ENCODE measurements at places on chromosomes 3 and 15.

DNA sequence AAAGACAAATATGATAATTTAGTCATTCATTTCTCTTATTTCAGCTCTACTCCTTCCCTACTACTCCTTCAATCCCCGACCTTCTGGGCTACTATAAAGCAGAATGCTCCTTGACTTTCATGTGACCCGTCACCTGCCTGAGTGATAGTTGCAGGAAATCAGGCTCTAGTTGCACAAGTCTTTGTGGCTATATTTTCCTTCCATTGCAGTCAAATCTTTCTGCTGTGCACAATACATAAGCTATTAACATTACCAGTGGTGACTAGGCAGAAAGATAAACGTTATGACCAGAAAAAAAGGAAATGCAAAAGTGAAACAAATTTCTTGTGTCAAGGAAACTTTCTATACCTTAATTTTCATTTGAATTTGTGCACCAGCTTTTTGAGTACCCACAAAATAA lies 2.3 kb downstream of the SUCNR1 start:
- DNase-seq = peak; percentile 92

GRCh38 chr3:179265092-179265491 lies 14.2 kb upstream of the KCNMB3 start:
- DNase-seq = no peak

- DNase-seq = no peak
Measured at GRCh38 chr15:75981149-75981815, 30.9 kb downstream of the NRG4 start.

GRCh38 chr15:67303490-67304363 lies 49.1 kb downstream of the IQCH start:
- DNase-seq = no peak

DNA sequence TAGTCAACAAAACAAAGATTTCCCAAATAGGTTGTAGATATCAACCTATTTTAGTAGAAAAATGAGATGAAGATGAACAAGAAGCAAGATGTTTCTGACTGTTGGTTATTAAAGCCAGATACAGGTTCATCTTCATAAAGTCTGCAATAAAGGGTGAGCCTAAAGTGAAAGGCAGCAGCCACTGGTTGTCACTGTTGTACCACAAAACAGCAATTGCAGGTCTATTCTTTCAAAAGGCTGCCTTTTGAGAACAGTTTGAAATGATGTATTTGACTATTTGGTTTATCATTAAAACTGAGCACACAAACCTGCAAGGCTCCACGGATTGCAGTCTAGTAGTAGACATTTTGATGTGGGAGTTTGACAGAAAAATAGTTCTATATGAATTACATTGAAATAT lies 543.4 kb downstream of the GBE1 start:
- no peak for DNase-seq

DNA sequence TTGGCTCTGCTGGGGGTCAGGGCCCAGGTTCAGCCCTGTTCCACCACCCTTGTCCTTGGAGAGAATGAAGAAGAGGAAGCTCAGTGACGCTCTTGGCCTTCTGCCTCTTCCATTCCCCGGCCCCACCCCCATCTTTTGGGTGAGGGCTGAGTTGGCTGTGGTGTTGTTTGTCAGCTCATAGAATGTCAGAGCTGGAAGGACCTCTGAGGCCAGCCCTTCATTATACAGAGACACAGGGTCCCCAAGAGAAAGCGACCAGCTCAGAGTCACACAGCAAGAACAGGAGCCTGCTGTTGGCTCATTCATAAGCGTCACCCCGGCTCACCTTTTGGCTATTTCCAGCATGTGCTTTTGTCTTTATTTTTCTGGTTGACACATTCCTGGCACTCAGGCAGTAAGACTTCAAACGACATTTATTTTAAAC lies 68.2 kb downstream of the AAGAB start:
- DNase-seq = no peak

- DNase-seq = no peak
Measured at GRCh38 chr15:39623529-39623931, 42.7 kb downstream of the THBS1 start.

GRCh38 chr15:80536231-80536630 lies 132.0 kb downstream of the ARNT2 start:
- DNase-seq = no peak

- no peak for DNase-seq
Measured at GRCh38 chr15:67049351-67050044, 15.9 kb upstream of the SMAD3 start.

GRCh38 chr15:77034695-77035489 lies 36.0 kb downstream of the TSPAN3 start:
- no peak for DNase-seq

DNA sequence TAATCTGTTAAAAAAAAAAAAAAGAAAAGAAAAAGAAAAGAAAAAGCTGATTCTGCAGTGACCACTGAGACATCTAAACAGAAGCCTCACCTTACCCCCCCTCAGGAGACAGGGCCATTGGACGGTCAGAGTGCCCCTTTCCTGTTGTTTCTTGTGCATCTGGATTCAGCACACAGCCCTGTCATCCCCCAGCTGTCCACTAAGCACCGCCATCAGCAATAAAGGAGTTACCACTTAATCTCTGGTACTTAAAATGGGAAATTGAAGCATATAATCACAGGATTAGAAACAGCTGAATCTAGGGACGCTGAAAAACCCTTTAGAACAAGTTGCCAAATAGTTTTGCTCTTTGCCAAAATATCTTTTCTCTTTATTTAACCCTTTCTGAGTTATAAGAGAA lies 62.5 kb downstream of the TRIM69 start:
- no peak for DNase-seq

GRCh38 chr15:77527164-77527778 lies 105.4 kb downstream of the LINGO1 start:
- no peak for DNase-seq

DNA sequence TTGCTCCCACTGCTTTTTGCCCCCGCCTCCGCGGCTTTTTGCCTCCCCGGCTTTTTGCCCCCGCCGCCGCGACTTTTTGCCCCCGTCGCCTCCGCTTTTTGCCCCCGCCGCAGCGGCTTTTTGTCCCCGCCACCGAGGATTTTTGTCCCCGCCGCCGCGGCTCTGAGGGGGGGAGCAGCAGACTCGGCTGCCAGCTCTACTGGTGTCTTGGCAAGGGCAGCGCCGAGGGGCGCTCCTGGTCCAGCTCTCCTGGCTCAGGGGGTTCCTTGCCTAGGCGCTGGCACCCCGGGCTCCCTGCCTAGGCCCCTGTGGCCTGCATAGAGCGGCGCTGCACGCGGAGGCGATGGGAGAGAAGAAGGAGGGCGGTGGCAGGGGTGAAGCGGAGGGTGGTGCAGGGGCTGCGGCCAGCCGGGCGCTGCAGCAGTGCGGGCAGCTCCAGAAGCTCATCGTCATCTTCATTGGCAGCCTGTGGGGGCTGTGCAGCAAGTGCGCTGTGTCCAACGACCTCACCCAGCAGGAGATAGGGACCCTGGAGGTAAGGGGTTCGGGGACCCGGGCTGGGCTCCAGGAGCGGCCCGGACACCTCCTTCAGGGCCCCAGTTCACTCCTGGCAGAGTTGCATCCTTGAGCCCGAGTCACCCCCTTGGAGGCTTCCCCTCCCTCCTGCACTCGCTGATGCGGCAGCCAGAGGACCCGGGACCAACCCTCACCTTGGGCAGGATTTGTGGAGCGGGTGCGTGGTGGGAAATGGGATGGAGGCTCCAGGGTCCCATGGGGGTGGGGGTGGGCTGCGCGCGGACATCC lies 642.4 kb downstream of the GOLGA6L6 start:
- DNase-seq = no peak

DNA sequence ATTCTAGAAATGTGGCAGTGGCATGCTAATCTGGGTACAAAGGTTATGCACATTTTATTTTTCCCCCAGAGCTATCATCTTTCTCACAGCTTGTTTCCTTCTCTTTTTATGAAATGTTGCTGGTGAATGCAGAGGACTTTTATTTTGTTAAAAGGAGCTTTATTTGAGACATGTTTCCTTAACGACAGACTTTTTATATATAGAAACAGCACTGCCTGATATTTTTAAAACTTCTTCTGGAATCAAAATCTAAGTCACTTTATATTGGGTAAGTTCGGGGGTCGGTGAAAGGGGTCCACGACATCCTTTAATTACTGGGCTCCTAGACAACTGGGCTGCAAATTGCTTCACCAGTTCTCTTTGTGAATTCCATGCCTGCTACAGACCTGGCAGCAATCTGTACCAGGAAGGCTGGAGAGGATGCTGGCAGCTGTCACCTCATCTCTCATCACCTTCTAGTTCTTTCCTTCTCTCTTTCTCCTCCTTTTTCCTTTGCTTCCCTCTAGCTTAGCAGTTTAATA lies 464.7 kb downstream of the PDCD6IP start:
- DNase-seq = no peak

GRCh38 chr3:158847452-158847821 lies 45.6 kb downstream of the MFSD1 start:
- no peak for DNase-seq

DNA sequence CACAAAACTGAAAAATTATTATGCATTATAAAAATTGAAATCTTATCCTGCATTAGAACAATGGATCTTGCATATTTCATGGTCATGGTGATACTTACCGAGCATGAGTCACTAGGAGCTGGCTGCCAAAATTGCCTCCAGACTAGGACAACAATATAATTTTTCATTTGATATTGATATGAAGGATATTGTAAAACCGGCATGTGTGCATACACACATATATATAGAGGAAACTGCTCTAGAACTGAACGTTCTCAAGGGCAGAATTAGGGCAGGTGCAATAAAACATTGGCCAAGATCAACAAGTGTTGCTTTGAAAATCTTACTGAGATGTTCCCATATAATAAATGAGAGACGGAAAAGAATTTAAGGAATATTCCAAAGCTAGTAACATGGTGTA lies 319.4 kb upstream of the POU1F1 start:
- DNase-seq = no peak

DNA sequence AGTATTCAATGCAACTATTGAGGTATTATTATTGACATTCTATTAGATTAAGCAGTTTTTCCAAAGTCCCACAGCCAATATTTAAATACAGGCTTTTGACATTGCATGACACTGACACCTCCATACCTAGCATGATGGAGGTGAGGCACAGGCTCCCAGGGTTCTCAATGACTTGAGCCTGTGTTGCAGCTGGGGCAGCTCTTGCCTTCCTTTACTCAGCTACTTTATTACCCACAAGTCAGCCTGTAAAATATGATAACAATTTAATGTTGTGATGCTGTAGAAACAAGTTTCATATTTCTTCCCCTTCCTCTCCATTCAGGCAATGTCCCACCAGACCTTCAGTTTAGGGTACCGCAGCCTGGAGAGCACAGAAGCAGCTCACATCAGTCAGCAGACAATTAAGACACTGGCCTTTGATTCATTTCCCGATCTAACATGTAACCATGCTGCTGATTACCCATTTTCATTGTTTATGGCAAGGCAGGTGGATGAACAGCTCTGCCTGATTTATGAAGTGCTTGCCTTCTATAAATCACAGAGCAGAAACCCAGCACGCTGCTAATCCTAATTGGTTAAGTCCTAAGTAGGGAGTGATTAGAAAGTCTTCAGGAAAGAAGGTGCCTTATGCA lies 826.1 kb downstream of the AGBL1 start:
- DNase-seq = no peak

DNA sequence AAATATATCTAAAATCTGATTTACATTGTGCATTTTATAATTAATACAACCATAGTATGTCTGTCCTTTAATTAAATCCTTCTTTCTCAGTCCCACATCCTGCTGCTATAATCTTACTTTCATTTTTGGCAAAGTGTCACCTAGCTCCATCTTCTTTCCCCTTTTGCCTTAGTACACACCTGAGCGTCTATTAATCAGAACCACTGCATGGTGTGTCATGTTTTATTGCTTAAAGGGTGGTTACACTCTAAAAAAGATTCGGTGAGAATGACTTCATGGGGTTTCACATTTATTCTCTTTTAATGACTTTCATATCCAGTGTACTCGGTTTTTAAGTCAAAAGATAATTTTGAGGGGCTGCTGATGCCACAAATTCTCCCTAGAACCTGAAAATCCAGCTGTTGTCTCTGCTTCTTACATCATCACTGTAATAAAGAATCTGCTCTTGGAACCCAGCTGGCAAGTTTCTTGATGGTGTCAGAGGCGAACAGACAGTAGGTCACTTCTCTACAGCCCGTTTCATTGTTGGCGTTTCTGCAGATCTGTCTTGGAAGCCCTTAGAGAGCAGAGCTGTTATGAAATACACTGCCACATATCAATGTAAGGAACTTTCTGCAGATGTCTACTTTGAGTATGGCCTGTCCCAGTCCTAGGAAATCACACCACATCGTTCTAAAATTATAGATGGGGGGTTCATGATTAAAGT lies 99.7 kb downstream of the TIGIT start:
- no peak for DNase-seq

DNA sequence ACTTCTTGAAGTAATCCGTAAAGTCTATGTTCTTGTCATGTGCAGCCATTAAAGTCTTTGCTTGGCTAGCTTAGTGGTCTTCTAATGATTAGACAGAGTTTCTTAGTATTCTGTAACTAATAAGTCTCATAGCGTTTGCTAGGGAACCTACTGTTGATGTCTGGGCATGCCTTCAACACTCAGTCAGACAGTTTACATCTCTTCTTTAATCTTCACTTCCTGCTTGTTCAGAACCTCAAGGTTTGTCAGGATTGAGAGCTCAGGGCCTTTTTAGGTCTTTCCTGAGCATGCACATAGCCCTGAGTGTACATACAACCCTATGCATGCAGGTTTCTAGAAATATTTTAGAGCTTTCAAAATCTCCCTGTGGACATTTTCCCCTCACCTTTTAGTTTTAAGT lies 426.3 kb downstream of the AGBL1 start:
- DNase-seq = no peak

DNA sequence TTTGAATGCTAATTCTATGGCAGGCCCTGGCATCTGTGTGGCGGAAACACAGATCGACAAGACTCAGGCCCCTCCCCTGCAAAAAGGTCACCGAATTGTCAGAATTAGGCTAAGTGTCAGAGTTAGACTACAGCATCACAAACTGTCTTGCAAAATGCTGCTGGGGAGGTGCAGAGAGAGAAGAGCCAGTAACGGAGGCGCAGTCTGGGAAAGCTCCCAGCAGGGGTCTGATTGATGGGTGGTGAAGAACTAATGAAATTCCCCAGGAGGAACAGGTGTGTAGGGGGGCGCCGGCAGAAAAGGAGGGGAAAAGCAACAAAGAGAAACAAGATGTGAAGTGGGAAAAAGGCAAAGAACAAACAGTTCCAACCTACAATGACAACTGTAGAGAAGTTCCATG lies 72.7 kb upstream of the TAMM41 start:
- DNase-seq = no peak

- DNase-seq = no peak
Measured at GRCh38 chr3:145623349-145623748, 537.6 kb downstream of the PLOD2 start.

DNA sequence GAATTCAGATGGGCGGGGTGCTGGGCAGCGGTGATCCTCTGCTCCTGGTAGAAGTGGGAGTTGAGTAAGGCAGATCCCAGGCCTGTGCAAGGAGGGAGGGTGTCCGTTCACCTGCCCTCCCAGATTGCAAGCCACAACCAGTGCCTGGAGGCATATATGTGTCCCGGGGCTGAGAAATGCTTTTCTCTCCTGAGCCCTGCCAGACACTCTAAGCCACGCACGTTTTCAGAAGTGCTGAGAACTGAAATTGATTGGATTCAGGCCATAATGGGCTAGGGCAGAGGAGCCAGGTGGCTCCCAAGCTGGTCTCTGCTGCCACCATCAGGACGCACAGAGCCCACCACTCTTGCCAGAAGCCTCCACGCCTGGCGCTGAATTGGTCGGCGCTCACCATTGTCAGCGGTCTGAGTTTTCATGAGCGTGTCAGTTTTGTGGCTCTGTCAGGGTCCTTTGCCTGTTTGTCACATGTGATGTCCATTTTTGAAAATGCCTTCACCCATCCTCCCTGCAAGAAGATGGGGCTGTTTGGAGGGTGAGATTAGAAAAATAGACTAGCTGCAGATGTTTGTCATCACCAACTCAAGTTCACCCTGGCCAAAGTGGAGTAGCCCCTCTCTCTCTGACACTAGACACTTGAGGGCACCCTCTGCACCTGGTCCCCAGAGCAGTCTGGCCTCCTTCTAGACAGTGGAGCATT lies 15.4 kb upstream of the BFSP2 start:
- no peak for DNase-seq

All from SIG-M5 (cell line).